ENCODE measurements at places on chromosomes 6 and 20.

- no peak for DNase-seq
These were observed 24.7 kb downstream of the TTLL9 start for GRCh38 chr20:31894980-31895675.

- no peak for DNase-seq
These were observed 207.0 kb downstream of the SYNDIG1 start for GRCh38 chr20:24676353-24676977.

- no peak for DNase-seq
These were observed 167.8 kb upstream of the RIPOR2 start for GRCh38 chr6:25103603-25104002.

DNA sequence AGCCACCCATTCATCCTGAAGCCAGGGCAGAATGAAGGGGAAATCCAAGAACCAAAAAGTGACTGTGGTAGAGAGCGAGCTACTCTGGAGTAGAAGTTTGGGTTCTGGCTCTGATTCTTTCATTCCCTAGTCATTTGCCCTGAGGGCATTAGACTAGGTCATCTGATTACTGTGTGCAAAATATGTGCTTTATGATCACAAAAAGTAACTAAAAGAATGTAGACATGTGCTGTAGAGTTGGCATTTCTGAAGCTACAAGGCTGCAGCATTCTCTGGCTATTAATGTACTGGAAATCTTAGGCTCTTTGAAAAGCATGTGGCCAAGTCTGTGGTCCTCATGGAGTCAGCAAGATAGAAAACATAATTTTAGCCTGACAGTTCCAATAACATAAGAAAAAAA, 94.2 kb downstream of the TBC1D7 start:
- DNase-seq = no peak

GRCh38 chr6:106995640-106996039, 21.1 kb upstream of the CD24 start:
- DNase-seq = no peak

Measured in activated CD8-positive, alpha-beta memory T cell treated with anti-CD3 and anti-CD28 coated beads, Interleukin-2, amount 50 U/mL, for 4 hours (primary cell).